ENCODE measurements at places on chromosomes 12 and 14.
A peak's percentile ranks its signal among the peaks of the same experiment; 100 is the strongest.

DNA sequence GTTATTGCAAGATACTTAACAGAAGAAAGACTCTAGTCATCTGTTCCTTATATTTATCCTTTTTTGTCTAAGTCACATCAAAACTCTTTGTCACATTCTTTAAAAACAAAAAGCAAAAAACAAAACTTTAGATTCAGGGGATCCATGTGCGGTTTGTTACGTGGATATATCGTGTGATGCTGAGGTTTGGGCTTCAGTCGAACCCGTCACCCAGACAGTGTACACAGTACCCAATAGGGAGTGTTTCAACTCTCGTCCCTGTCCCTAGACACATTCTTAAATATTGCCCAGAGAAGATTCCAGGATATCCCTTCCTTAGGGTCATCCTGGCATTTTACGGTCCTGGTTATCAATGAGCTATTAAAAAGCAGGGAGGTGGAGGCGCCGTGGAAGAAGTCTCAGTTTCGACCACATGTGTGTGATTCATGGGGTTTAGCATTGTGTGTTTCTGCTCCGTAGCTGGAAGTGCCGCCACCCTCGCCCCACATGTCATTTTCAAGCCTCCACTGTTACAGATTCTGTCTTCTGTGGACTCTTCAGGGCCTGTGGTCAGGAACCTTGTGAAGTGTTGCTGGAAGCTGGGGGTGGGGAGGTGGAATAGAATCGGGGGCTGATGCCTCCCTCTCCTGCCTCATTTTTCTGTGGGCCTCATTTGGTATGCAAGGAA is 19.9 kb downstream of the CCND2 start:
- no peak for DNase-seq

- no peak for DNase-seq
These were observed 40.2 kb downstream of the LRRC74A start for GRCh38 chr14:76866456-76866855.

DNA sequence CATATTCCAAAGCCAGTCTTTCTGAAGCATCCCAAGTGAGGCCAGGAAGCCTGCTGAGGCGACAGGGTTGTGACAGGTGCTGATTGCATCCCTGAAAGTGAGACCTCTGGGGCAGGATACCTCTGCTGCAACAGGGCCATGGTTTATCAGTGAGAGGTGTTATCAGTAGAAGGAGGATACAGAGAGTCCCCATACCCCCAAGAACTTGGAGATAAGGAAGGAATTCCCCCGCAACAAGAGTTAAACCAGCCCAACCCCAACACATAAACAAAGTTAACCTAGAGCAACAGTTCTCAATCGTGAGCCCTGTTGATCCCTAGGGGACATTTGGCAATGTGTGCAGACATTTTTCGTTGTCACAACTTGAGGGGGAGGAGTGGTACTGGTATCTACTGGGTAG is 233.1 kb upstream of the NOS1 start:
- DNase-seq, result no peak

- peak; percentile 80 for DNase-seq
These were observed 28.6 kb downstream of the EML1 start for GRCh38 chr14:99821519-99822508.

DNA sequence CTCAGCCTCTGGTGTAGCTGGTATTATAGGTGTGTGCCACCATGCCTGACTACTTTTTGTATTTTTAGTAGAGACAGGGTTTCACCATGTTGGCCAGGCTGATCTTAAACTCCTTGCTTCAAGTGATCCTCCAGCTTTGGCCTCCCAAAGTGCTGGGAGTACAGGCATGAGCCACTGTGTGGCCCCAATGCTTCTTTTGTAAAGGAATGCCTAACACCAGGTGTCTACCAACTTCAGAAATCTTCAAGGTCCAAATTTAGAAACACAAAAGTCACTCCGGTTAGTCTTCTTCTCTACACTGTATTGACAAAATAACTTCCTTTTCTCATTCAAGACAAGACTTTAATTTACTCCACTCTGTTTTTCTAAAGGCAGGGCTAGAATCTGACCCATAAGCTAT is 188.7 kb downstream of the PRKD1 start:
- no peak for DNase-seq
